ENCODE measurements at places on chromosomes 11 and 22. TPM values are rescaled to one million over a fixed set of nuclear protein-coding genes. Genes with fewer than 3 reads are reported as not detected.

IGLL1 gene
- not detected for total RNA-seq

OR51V1 gene
- total RNA-seq, result not detected

DCDC1 gene
- total RNA-seq, result 0.09 TPM

OR52E8 gene
- total RNA-seq, result not detected

UBQLNL gene
- 0.14 TPM for total RNA-seq

IL10RA gene
- not detected for total RNA-seq

CASP12 gene
- not detected for total RNA-seq

OR4A47 gene
- total RNA-seq, result not detected

DCHS1 gene
- 5.2 TPM for total RNA-seq

HPS4 gene
- 23.0 TPM for total RNA-seq

ZNF202 gene
- total RNA-seq, result 4.0 TPM

KRTAP5-8 gene
- total RNA-seq, result not detected

OR52N1 gene
- not detected for total RNA-seq

MS4A5 gene
- total RNA-seq, result not detected

SYCE3 gene
- 0.37 TPM for total RNA-seq

PHOX2A gene
- not detected for total RNA-seq

SLC35E4 gene
- total RNA-seq, result 8.5 TPM

LRRC4C gene
- total RNA-seq, result 0.09 TPM

OR8A1 gene
- not detected for total RNA-seq

DEUP1 gene
- not detected for total RNA-seq

C11orf87 gene
- total RNA-seq, result not detected

TMEM86A gene
- total RNA-seq, result 0.83 TPM

LIPT2 gene
- 3.3 TPM for total RNA-seq

TMEM121B gene
- total RNA-seq, result under 0.01 TPM

PARVA gene
- 42.9 TPM for total RNA-seq

SMTNL1 gene
- total RNA-seq, result not detected

DEFB131B gene
- total RNA-seq, result not detected

TUBGCP6 gene
- total RNA-seq, result 19.5 TPM

HSD17B12 gene
- 74.6 TPM for total RNA-seq

KRTAP5-1 gene
- not detected for total RNA-seq

SEC14L6 gene
- 0.18 TPM for total RNA-seq

KIRREL3 gene
- 1.5 TPM for total RNA-seq

All from smooth muscle cell of bladder (primary cell).